ENCODE measurements at places on chromosomes 1 and 21.

- DNase-seq, result no peak
Observed at GRCh38 chr21:45366931-45367401, 38.0 kb upstream of the COL18A1 start.

- DNase-seq, result no peak
Observed at GRCh38 chr1:20109223-20109856, 10.0 kb downstream of the PLA2G2D start.

DNA sequence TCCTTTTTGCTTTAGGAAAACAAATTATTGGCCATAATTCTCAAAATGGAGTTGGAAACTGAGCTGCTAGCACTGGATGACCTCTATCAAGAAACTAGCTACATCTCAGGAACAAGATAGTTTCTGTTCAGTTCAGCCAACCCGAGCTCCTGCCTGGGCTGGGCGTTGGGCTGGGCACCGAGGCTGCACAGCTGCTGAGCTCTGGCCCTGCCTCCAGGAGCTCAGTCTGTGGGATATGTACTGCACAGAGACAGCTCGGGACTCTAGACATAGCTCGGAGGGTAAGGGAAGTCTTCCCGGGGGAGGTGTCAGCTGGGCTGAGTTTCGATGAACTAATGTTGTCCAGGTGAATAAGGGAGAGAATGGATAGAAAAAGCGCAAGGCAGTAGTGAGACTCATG lies 24.5 kb upstream of the SLC1A7 start:
- no peak for DNase-seq

DNA sequence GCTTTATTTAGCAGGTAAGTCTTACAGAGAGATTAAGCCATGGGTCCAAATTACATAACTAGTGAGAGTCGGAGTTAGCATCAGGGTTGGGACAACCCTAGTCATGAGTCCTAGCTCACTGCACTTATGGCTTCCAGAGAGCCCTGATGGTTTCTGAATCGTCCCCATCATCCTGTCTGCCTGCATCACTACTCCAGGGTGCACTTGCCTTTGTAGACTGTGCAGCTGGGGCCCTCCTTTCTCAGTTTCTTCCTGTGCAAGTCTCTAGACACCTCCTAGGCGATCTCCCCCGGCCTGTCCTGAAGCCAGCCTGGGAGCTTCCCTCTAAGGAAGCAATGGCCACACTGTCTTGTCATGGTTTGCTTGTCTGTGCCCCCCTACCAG lies 37.1 kb downstream of the KIAA0040 start:
- DNase-seq, result no peak

DNA sequence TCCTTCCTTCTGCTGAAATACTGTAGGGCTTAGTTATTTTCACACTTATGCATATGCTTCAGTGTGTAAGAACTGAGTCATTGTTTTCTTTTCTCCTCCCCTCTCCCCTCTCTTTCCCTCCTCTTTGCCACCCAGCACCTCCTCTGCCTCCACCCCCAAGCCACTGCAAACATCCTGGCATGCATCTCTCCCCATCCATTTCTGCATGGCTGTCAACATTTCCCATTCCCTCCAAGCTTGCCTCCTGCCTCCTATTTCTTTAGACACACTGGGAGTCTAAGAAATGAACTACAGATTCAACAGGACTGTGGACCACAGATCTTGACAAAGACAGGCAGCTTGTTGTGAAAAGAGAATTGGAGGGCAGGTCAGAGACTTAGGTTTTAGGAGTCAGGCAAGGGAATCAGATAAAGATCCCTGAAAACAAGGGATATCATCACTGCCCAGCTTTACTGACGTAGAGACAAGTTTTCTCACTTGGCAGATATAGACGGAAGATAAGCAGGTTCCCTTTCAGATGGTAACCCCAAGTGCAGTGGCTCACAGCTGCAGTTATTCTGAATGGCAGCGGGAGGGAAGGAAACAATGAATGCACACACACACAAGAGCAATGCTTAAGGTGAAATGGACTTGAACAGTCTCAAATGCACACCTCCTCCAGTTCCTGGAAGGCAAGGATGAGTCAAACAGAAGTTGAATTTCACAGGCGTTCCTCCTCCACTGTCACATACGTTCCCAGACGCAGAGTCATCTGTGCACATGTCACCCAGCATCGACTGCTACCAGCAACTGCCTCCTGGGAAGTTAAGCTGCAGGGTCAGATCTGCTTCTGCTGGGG lies 56.1 kb downstream of the HIVEP3 start:
- DNase-seq, result peak; percentile 84

- DNase-seq, result peak; percentile 65
Observed at GRCh38 chr1:110765640-110766335, 91.0 kb upstream of the KCNA3 start.

DNA sequence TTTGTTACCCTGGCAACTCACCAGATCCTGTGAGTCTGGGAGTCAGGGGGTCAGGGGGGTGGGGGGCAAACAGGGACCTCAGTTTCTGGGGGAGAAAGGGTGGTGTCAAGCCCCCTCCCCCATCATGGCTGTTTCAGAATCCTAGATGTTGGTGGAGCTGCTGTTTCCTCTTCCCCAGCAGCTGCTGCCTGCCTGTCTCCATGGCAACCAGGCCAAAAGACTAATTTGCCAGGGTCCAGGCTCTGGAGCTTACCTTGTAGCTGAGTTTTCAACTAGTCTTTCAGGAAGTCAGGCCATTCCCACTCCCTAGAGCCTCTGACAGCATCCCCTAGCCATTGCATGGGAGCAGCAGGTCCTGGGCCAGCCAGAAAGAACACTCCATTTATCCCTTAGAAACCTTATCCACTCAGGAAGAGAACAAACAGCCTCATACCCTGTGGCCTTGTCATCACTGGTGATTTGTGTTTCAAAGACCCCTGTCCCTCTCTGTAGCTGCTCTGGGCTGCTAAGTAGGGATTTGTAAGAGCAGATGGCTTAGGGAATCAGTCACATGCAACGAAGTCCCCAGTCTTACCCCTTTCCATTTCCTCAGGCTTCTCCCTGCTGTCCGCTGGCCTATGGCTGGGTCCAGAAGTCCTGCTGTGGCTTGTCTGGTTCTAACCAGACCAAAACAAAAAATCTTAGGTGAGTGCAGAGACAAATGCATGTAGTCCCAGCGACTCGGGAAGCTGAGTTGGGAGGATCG lies 21.5 kb upstream of the STMN1 start:
- DNase-seq, result no peak

GRCh38 chr1:156452907-156453306 lies 47.7 kb downstream of the MEF2D start:
- DNase-seq, result peak; percentile 27
